Activated T-cell treated with anti-CD3 and anti-CD28 coated beads for 48 hours (primary cell): ENCODE measurements at places on chromosomes 3 and 15.

GRCh38 chr15:46441294-46442062, 806.6 kb downstream of the SQOR start:
- DNase-seq: no peak

- DNase-seq: no peak
These were observed 1.9 kb downstream of the VGLL4 start for GRCh38 chr3:11641683-11642430.

GRCh38 chr3:72593881-72594397, 254.3 kb downstream of the SHQ1 start:
- no peak for DNase-seq

- DNase-seq: no peak
These were observed 41.6 kb downstream of the ATP2B2 start for GRCh38 chr3:10463533-10464434.

DNA sequence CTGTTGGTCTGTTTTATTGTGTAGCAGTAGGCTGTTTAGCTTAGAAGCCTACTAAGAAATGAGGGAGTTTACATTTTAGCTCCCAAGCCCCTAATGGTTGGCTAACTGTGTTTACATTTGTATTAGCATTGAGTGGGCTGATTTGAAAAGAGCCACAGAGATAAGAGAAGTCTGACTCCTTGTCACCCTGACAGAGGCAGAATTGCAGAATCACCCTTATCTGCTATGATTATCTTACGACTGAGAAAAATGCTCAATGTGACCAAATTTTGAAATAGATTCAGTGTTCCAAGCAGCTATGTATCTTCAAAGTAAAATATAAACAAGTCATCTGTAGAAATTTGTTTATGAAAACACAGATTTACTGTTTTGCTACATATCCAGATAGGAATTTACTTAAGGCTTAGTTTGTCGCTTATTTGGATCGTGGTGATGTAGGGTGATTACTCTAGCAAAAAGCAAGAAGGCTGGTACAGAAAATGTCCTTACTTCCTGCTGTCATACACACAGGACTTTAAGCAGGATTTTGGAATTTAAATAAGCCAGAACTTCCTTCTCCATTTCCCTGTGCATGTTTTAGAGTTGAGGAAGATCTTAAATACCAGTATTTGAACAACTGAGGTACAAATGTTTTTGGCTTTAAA, 19.0 kb downstream of the SEMA6D start:
- DNase-seq: no peak

GRCh38 chr3:14962762-14963161, 15.4 kb downstream of the NR2C2 start:
- DNase-seq: no peak

GRCh38 chr15:78811124-78811824, at the start of gene ADAMTS7:
TSS of gene ADAMTS7 (minus strand) at chr15:78811464. CDS start at chr15:78811220, 244 bp downstream.
- DNase-seq: peak; percentile 43

- no peak for DNase-seq
These were observed 19.3 kb downstream of the GRK7 start for GRCh38 chr3:141782386-141782932.

DNA sequence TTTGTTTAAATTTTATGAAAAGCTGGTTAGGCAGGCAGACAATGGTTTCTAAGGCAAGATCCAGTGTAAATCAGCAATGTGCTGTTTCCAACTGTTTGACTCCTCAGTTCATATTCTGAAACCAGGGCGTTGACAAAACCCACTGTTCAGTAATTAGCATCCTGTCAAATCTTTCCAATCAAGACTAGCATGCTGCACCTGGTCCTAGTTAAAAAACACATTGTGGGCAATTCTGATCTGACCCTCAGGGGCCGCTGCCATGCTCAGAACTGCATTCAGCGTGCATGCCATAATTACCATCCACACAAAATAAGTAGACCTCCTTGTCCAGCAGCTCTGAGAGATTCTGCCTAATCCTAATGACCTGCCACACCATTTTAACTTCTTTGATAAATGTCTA, 20.9 kb upstream of the RBP1 start:
- no peak for DNase-seq

DNA sequence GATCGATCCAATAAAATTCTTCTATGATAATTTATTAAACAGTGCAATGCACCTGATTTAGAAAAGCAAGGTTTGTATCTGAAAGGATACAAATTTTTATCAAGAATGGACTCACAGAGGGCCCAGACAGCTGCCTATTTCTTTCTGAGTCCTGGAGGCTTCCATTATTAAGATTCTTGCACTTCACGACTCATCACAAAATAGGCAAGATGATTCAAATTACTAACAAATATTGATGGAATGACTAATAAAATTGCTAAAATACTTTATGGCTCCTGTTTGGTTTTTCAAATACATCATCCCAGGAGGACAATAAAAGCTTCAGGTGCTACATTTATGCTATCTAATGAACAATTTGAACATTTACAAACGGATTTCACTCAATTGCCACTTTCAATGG, 483.0 kb upstream of the AGTR1 start:
- no peak for DNase-seq

DNA sequence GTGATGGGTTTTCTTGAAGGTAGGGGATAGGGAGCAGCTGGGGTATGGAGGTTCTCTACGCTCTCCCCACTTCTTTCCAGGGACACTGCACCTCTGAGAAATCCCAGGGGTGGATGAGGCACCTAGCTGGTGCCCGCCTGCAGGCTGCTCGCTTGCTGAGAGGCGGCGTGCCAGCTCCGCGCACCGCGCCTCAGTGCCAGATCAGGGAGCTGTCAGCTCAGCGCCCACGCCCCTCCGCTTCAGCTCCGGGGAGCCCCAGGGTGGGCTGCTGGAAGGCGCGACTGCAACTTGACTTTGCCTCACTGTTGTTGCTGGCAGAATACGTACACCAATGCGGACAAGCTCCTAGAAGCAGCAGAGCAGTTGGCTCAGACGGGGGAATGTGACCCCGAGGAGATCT, 345.7 kb upstream of the UMPS start:
- no peak for DNase-seq

- DNase-seq: no peak
These were observed at the start of gene SI for GRCh38 chr3:165078293-165078692. TSS of gene SI (minus strand) at chr3:165078496. CDS start at chr3:165076012, 2,484 bp downstream.

DNA sequence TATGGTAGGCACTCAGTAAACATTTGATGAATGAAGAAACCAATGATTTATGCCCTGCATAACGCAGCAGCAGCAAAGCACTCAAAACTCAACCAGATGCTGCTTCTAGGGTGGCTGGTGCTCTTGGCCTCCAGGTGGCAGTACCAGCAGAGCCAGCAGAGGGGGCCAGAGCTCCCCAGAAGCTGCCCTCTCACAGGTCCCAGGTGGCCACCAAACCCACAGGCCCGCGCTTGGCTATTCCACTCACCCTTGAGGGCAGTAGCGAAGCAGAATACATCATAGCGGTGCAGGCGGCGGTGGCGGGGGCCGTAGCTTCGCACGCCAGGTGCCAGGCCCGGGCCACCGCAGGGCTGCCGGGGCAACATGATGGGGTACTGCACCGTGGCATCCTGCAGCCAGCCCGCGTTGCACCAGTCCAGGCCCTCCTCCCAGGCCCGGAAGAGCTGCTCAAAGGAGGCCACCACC, 16.6 kb downstream of the HAPLN3 start:
- DNase-seq: peak; percentile 25

DNA sequence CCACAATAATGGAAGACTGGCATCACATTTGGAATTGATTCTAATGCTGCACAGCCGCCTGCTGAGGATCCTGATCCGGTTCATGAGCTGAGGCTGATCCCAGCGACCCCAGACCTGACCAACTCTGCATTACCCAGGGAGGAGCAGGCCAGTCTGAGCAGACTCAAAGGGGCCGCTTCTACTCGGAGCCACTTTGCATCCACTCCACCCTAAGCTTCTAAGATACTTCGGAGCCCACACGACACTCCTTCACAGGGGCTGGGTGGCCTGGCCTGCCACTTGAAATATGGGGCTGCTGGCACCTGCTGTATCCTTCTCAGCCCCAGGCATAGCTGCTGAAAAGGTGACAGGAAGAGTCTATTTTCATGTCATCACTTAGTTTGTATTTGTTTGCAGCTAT, 33.2 kb upstream of the NSMCE3 start:
- no peak for DNase-seq

GRCh38 chr15:43886558-43886957, 59.8 kb downstream of the WDR76 start:
- no peak for DNase-seq

DNA sequence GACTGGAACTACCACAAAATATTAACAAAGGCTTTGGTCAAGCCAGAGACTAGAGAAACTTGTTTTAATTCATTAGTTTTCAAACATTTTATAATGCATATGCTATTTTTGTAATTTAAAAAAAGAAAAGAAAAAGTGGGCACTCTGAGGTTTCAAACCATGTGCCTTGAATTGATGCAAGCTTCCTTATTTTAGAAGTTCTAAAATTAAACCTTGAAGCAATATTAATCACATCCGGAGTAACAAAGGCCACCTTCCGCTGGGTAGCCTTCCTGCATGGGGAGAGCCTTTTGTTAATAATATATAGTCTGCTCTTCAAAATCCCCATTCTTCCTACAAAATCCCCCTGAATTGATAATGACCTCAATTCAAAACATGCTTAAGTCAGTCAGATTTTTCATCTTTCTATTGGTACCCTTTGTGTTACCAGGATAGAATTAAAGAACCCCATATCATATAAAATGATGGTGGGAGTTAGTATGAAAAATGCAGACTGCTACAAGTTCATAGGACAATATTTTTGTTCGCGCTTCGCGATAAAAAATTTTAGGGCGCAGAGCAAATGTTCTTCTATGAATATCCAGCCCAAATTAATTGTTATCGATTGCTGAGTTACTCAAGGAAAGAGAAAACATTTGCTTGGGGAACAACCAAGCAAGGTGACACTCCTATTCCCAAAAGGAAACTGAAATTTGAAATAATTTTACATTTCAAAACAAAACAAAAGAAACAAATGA, 30.6 kb downstream of the LDHAL6B start:
- no peak for DNase-seq

DNA sequence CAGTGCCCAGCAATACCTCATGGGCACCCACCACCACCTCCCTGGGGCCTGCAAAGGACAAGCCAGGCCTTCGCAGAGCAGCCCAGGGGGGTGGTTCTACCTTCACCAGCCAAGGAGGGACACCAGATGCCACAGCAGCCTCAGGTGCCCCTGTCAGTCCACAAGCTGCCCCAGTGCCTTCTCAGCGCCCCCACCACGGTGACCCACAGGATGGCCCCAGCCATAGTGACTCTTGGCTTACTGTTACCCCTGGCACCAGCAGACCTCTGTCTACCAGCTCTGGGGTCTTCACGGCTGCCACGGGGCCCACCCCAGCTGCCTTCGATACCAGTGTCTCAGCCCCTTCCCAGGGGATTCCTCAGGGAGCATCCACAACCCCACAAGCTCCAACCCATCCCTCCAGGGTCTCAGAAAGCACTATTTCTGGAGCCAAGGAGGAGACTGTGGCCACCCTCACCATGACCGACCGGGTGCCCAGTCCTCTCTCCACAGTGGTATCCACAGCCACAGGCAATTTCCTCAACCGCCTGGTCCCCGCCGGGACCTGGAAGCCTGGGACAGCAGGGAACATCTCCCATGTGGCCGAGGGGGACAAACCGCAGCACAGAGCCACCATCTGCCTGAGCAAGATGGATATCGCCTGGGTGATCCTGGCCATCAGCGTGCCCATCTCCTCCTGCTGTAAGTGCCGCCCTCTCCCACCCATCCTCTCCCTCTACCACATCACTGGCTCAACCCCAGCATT, 19.2 kb upstream of the BFSP2 start:
- DNase-seq: no peak
